ENCODE measurements at places on chromosomes 6 and 20. TPM values are rescaled to one million over a fixed set of nuclear protein-coding genes. Genes with fewer than 3 reads are reported as not detected.

The NDUFAF5 gene
- total RNA-seq = 25.3 TPM

The KCNB1 gene
- under 0.01 TPM for total RNA-seq

The CGA gene
- not detected for total RNA-seq

The EDN3 gene
- total RNA-seq = not detected

The UBD gene
- total RNA-seq = 0.32 TPM

The SIGLEC1 gene
- total RNA-seq = not detected

The ZBTB46 gene
- total RNA-seq = 4.9 TPM

The MUCL3 gene
- total RNA-seq = not detected

The SRSF12 gene
- total RNA-seq = not detected

The HLA-G gene
- total RNA-seq = not detected

The UTRN gene
- 334 TPM for total RNA-seq

The SSTR4 gene
- total RNA-seq = not detected

The CST3 gene
- total RNA-seq = 81.8 TPM

The AHI1 gene
- 6.8 TPM for total RNA-seq

The SEMG1 gene
- total RNA-seq = not detected

The TFAP2A gene
- total RNA-seq = 0.32 TPM

The ZNF311 gene
- total RNA-seq = 0.30 TPM

The PRDM13 gene
- total RNA-seq = not detected

The RRAGD gene
- total RNA-seq = 0.30 TPM

The FRS3 gene
- total RNA-seq = 0.32 TPM

The SLC4A11 gene
- 1.9 TPM for total RNA-seq

The BYSL gene
- total RNA-seq = 25.5 TPM

The DAAM2 gene
- not detected for total RNA-seq

The OLIG3 gene
- total RNA-seq = not detected

The SYCP2 gene
- total RNA-seq = 0.30 TPM

The FABP7 gene
- total RNA-seq = not detected

The ARMH2 gene
- not detected for total RNA-seq

The ERVFRD-1 gene
- total RNA-seq = not detected

The C20orf144 gene
- not detected for total RNA-seq

The ENPP5 gene
- total RNA-seq = not detected

The EYS gene
- total RNA-seq = 0.32 TPM

The PRR18 gene
- total RNA-seq = not detected

The TSPO2 gene
- not detected for total RNA-seq

The SPEF1 gene
- total RNA-seq = not detected

The HNF4A gene
- total RNA-seq = not detected

The MYBL2 gene
- 19.8 TPM for total RNA-seq

The HLA-DPB1 gene
- 23.1 TPM for total RNA-seq

The CLVS2 gene
- not detected for total RNA-seq

The RNF144B gene
- total RNA-seq = 269 TPM

The GABRR1 gene
- total RNA-seq = not detected

The CENPB gene
- total RNA-seq = 96.8 TPM

The UBR2 gene
- 26.3 TPM for total RNA-seq

The NHSL1 gene
- total RNA-seq = 22.7 TPM

The SAPCD1 gene
- total RNA-seq = not detected

The DCDC2 gene
- total RNA-seq = 0.15 TPM

The C20orf204 gene
- total RNA-seq = 3.0 TPM

The MYL9 gene
- 1.7 TPM for total RNA-seq

The ACSS1 gene
- 14.0 TPM for total RNA-seq

The SH3BGRL2 gene
- total RNA-seq = 24.4 TPM
